Effector memory CD4-positive, alpha-beta T cell (primary cell): ENCODE measurements at places on chromosomes 4 and X.
A peak's percentile ranks its signal among the peaks of the same experiment; 100 is the strongest.

DNA sequence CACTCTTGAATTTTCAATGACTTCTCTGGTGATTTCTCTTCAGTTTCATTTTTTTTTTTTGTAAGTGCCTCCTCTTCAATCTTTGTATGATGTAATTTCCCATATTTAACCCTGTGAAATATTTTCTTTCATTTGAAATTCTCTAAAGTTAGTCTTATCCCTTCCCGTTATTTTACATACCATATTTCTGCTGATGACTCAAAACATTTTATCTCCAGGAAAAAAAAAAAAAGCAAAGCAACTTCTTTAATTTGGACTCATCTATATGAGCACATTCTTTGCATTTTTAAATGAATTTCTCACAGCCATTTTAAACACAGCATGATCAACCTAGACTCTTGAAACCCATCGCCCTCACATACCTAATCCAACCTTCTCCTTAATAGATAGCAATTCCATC, 1831.4 kb downstream of the ARAP2 start:
- DNase-seq: no peak
- no peaks in the 10 kb centered on the region for H3K36me3 ChIP-seq
- H3K4me1 ChIP-seq: no peaks in the 10 kb centered on the region
- H3K4me3 ChIP-seq: no peak overlapping the region

GRCh38 chrX:30489323-30489722, 88.2 kb downstream of the TASL start:
- H3K36me3 ChIP-seq: no peaks in the 10 kb centered on the region
- no peaks in the 10 kb centered on the region for H3K27me3 ChIP-seq
- no peak for DNase-seq
- H3K4me3 ChIP-seq: no peak overlapping the region

GRCh38 chr4:110484029-110484428, 8.1 kb downstream of the ENPEP start:
- no peaks in the 10 kb centered on the region for H3K4me1 ChIP-seq
- no peaks in the 10 kb centered on the region for H3K36me3 ChIP-seq
- no peaks in the 10 kb centered on the region for H3K27me3 ChIP-seq
- DNase-seq: no peak

DNA sequence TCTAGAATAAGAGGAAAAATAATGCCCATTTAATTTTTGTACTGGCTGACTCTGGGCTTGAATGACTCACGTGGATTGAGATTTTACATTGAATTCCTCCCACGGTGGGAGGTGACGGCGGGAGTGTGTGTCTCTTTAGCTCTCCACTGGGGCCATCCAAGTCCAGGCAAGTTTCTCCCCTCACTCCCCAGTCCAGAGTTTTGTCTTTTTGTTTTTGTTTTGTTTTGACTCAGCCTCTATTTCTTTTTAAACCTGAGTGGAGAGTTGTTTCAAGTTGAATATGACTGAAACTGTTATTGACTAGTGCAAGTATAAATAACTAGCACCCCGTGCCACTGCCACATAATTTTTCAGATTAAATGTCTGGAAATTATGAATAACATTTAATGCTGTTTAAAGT, 13.6 kb downstream of the CHST7 start:
- DNase-seq: no peak
- peak overlapping the region; percentile 51 for H3K27ac ChIP-seq
- no peak overlapping the region for H3K4me3 ChIP-seq
- H3K27me3 ChIP-seq: no peaks in the 10 kb centered on the region

GRCh38 chrX:48683411-48683982, at the start of gene WAS:
Gene WAS (plus strand): TSS chrX:48683799. CDS start chrX:48683854, 55 bp downstream.
- peaks cover 27% of the 10 kb centered on the region for H3K36me3 ChIP-seq
- H3K4me1 ChIP-seq: peaks cover 13% of the 10 kb centered on the region
- H3K27ac ChIP-seq: peak within 1 kb of the TSS; percentile 71
- H3K27me3 ChIP-seq: no peaks in the 10 kb centered on the region
- DNase-seq: peak; percentile 27

DNA sequence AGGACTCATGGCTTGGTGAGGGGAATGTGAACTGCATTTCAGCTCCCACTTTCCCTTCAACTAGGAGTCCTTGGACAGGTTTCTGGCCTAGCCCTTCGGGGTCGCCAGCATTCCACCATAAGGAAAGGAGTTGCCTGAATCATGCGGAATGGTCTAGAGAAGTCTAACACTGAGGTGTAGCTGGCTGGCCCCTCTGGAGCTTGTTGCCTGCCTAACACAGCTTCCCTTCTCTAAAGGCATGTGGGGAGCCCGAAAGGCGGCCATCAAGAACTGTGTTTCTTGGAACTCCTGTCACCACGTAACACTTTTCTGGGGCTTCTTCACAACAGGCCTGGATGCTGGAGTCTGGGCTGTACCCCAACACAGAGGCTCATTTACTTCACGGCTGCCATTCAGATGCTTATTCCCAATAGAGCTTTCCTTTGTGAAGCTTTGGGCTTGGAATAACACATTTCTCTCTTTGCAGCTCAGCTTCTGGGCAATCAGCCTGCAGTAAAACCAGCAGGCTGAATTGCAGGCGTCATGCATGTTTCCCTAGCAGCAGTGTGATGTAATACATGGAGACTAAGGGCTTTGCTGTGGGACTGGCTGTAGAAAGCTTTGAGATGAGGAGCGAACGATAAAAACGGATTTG, 5.4 kb downstream of the GABRQ start:
- H3K36me3 ChIP-seq: no peaks in the 10 kb centered on the region
- no peaks in the 10 kb centered on the region for H3K4me1 ChIP-seq
- DNase-seq: no peak
- H3K27me3 ChIP-seq: no peaks in the 10 kb centered on the region
- H3K27ac ChIP-seq: no peak overlapping the region
- no peak overlapping the region for H3K4me3 ChIP-seq
